ENCODE measurements at places on chromosomes 12 and 14. TPM values are rescaled to one million over a fixed set of nuclear protein-coding genes. Genes with fewer than 3 reads are reported as not detected.

DNA sequence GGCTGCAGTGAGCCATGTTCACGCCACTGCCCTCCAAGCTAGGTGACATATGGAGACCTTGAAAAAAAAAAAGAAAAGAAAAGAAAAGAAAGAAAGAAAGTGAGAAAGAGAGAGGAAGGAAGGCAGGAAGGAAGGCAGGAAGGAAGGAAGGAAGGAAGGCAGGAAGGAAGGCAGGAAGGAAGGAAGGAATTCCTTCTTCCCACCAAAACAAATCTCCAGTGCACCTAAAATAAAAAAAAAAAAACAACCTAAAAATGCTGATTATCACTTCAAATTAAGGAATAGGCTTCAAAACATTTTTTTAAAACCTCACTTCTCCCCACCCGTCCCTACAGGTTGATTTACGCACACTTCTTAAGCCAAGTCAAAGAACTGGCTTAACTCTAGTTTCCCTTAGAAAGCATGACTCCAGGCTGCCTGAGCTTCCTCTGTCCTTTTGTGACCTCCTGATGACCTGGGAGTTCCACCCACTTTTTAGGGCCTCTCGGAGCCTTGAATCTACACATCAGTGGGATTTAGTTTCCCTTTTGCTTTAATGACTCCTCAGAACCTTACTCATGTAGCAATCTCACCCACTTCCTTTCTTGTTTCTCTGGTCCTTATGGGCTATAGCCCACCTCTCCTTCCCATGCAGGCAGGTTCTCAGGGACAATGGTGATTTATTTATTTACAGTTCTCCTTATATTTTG lies 18.6 kb downstream of the DUSP6 start:
- DNase-seq, result no peak

- DNase-seq, result no peak
Measured at GRCh38 chr14:103332143-103332919, 1.7 kb upstream of the EIF5 start.

- DNase-seq, result no peak
Measured at GRCh38 chr12:93442411-93443340, 929 bp upstream of the UBE2N start.

- DNase-seq, result no peak
Measured at GRCh38 chr12:979349-979748, 11.7 kb upstream of the ERC1 start.

DNA sequence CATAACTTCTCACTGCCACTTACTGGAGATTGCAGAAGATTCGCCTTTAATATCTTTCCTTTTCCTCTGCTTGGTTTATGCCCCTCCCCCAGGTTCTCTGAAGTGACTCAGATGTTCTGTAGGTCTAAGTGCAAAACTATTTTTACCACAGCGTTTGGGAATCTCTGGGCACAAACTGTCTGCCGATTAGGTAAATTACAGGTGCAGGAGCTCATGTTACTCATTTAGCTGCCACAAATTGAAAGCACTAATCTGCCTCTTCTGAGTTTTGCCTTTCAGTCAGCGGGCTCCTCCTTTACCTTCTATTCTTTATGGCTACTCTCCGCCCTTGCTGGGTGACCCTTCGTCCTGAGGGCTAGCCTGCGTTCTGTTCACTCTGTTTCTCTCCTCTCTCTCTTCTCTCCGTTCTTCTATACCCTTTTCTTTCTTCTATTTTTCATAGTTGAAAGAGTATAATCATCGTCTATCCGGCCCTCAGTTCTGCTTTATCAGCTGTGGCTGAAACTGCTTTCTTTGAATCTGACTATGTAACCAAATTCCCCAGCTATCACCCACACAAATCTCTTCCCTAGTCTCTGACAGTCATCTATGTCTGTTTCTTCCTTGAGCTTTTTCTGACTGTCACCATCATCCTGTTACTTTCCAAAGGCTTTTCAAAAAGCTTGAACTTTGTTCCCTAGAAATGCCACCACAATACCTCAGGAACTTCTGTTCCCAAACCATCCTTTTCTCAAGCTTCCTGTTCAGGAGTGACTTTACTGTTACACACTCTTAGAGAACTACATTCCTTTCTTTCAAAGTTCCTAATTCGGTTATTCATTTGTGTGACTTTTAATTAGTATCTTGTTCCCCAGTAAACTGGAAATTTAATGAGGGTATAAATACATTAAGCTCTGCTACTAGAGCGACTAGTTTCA lies 4.3 kb upstream of the MYF6 start:
- DNase-seq, result peak; percentile 44

CLEC1A gene
- 0.70 TPM for total RNA-seq

IKZF4 gene
- total RNA-seq, result 6.0 TPM

- no peak for DNase-seq
Measured at GRCh38 chr12:121776190-121777098, 17.0 kb downstream of the RHOF start.

GRCh38 chr12:65640489-65640901 lies 183.8 kb upstream of the HMGA2 start:
- DNase-seq, result no peak

DNA sequence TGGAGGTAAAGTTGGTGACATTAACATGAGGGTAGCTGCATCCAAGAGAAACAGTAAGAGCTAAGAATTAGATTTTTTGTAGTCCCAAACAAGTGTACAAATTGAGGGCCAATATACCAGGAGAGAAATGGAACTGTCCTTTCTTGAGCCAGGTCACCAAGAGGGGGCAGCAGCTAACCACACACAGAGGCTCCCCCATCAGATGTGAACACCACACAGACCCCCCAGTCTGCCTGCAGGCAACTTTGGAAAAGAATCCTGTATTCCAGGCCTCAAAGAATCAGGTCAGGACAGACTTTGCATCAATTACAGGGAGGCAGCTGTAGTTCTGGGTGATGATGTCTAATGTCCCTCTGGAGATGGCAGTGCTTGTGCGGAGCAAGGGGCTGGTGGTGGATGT lies 77.9 kb downstream of the SPTB start:
- DNase-seq, result peak; percentile 12

ARHGAP9 gene
- 0.45 TPM for total RNA-seq
